ENCODE measurements at places on chromosomes 2 and 18. TPM values are rescaled to one million over a fixed set of nuclear protein-coding genes. Genes with fewer than 3 reads are reported as not detected.

The KCNIP3 gene
- not detected for total RNA-seq

The UBXN2A gene
- total RNA-seq = 13.9 TPM

The VWA3B gene
- not detected for total RNA-seq

The KATNAL2 gene
- total RNA-seq = 0.82 TPM

The SPATS2L gene
- 21.8 TPM for total RNA-seq

The CHRNG gene
- not detected for total RNA-seq

The SLC5A7 gene
- not detected for total RNA-seq

The VWC2L gene
- not detected for total RNA-seq

The LIMS3 gene
- 1.7 TPM for total RNA-seq

The DUSP19 gene
- total RNA-seq = 3.5 TPM

The MYO3B gene
- 0.18 TPM for total RNA-seq

The EMILIN2 gene
- total RNA-seq = 27.8 TPM

Data from CD8-positive, alpha-beta memory T cell (primary cell).